ENCODE measurements at places on chromosomes 12 and 14.

DNA sequence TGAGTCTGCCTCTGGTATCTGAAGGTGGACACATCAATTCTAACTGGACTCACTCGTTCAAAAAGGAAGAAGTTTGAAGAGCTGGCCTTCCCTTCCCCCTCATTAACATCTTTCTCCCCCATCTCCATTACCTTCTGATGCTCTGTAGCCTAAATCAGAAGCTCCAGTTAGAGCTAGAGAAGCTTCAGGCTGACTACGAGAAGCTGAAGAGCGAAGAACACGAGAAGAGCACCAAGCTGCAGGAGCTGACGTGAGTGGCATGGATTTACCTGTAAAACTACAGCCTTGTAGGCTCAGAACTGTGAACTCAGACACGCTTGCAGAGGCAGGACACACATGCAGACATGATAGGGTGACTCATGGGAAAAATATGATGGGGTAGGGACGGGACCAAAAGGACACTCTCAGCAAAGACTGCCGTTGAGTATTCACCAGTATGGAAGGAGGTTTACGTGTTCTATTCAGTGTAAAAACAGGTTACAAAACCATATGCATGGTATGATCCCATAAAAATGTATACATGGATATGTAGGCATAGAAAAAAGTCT, 14.3 kb upstream of the PIP4K2C start:
- DNase-seq = no peak

DNA sequence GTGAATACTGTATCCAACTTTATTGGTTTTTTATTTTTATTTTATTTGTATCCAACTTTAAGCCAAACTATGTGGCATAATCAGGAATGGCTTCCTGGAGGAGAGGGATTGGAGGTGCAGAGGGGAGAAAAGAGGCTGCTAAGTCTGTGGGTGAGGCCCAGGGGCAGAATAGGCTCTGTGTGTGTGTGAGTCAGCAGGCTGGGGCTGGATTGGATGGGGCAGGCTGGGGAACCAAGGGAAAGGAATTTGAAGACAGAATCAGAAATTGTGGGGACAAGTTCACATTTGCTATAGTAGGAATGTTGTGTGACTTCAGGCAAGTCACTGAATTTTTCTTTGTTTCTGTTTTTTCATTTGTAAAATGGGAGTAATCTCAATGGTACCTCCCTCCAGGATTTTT, 12.8 kb upstream of the RILPL1 start:
- DNase-seq = no peak

DNA sequence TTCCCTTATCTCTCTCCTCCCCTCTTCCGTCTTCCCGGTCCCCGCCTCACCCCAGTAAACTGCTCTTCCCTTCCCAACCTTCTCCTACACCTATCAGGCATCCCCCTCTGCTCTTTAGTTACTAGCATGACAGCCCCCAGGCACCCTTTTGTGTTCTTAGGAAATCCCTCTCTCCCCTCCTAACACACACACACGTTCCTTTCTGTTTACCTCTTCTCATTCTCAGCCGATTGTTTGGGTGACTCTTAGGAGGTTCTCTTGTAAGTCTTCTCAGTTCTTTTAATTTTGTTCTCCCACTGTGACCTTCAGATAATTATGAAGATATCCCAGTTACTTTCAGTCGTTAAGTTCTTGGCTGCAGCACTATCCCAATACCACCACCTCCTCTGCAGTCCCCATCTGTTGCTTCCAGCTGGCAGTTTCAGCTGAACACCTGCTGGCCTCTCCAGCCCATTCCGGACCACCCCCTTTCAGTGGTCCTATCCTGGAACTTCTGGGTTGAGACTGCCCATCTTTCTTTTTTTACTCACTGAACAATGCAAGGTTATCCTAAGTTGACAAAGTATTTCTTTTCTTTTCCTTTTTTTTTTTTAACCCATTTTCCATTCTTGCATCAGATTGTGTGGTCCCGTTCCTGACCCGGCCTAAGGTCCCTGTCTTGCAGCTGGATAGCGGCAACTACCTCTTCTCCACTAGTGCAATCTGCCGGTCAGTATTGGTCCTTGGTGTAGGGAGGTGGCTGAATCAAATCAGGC, 711 bp downstream of the MARS1 start:
- DNase-seq = no peak

- no peak for DNase-seq
Observed at GRCh38 chr12:48005001-48005749, 899 bp upstream of the COL2A1 start.

- no peak for DNase-seq
Observed at GRCh38 chr12:94551810-94552209, 92.1 kb upstream of the CEP83 start.

- no peak for DNase-seq
Observed at GRCh38 chr14:102486513-102487203, 22.9 kb downstream of the ANKRD9 start.

GRCh38 chr12:96242597-96242996, 48.4 kb downstream of the ELK3 start:
- DNase-seq = no peak

DNA sequence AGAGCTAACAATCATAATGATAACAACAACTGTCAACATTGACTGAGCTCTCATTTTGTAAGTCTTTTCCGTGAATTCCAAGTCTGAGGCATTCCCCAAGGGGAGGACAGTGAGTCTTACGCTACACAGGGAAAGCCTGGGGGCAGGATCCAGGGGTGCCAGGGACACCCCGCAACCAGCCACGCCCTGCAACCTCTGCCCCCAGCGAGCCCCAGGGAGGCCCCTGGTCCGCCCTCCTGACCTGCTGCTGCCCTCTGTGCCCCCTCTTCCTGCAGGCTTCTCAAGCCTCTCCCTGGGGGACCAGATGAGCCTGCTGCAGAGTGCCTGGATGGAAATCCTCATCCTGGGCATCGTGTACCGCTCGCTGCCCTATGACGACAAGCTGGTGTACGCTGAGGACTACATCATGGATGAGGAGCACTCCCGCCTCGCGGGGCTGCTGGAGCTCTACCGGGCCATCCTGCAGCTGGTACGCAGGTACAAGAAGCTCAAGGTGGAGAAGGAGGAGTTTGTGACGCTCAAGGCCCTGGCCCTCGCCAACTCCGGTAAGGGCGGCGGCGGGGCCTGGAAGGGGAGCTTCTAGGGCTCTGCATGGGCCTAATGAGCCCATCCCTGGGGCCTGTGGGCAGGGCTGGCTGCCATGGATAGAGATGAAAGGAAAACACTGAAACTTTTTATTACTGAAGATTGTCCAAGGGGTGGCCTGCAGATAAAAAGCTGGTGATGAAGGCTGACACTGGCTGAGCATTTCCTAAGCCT, 115.4 kb downstream of the ESRRB start:
- no peak for DNase-seq

DNA sequence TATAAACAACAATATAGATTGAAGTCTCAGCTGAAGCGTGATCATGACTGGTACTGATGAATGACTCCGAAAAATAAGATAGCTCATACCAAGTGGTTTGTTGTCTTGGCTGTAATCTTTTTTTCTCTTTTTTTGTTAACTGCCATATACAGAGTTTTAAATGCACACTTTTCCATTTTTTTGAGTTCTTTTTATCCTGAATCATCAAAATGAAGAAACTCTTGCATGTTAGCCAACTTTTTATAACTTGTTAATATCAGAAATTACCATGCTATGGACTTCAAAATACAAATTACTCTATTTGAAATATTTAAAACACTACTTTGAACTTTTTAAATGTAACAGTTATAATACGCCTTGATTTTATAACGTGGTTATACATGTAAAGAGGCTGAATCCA, 10.1 kb upstream of the KCNMB4 start:
- no peak for DNase-seq

DNA sequence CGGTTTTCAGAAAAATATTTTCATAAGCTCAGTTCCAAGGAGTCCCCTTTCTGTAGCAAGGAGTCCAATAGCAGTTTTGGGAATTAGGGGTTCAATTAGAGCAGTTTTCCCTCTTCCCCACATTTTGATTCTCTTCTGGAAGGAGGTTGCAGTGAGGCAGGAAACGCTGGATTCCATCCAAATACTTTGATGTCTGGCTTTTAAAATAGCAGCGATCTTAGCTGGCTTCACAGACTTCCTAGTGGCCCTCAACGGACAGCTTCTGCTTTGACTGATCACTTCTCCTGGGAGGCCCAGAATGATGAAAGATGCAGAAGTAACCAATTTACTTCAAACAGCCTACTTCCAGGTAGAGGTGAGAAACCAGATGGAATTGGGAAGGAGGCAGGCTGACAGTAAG, 63.1 kb downstream of the C12orf75 start:
- no peak for DNase-seq

DNA sequence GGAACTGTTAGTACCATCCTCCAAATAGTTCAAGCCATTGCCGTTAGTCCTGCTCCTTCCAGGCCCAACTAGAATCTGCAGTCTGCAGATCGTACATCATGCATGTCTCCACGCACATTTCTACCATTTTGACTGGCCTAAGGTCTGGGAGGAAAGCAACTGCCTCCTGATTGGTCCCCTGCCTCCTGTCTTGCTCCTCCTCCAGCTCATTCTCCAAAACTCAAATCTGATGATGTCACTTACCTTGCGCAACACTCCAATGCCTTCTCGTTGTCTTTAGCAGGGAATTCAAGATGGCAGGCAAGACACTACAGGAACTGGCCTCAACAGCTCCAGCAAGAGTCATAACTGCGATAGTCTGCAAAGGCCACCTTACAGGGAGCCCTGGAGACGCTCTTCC, 9.7 kb upstream of the HCAR1 start:
- DNase-seq = no peak

DNA sequence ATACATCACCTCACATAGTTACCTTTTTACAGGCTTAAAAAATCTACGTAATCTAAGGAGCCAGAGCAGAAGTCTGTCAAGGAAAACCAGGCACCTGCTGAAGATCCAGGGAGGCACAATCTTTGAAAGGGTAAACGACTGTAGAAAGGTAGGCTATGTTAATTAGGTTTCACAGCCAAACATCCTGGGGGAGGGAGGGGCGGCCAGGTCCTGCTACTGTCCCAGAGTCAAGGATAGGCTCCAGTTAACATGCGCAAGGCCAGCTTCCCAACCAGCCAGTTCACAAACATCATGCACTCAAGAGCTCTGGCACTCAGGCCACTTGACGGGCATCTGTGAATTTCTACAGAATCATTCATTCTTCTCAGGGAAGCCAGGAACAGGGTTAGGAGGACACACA, 22.9 kb downstream of the NIN start:
- DNase-seq = no peak

DNA sequence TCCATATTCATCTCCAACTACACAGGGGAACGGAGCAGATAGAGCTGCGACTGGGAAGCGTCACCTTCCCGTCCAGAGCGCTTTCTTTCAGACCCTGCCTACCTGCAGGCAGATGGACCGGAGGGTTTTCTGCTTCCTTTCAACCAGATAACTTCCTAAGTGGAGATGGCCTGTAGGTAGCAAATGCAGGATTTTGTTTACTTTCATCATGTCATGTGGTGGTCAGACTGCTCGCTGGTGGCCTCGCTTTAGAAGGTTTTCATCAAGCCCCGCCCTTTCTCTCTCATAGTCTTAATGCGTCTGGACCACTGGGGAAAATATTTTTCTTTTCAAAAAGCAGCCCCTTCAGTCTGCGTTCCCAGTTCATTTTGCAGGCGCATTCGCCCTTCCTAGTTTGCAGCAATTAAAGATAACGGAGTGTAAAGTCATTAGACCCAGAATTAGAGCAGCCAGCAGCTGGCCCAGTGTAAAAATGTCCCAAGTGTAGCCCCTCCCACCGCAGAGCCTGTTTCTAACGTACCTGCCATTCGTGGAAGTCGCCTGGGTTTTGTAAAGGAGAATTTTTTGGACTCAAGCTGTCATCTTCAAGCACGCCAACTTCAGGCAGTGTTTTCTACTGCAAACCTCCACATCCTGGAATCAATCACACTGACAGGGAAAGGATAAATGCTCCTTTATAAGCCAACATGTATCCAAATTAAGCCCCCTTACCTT, 68.9 kb downstream of the TESC start:
- no peak for DNase-seq

DNA sequence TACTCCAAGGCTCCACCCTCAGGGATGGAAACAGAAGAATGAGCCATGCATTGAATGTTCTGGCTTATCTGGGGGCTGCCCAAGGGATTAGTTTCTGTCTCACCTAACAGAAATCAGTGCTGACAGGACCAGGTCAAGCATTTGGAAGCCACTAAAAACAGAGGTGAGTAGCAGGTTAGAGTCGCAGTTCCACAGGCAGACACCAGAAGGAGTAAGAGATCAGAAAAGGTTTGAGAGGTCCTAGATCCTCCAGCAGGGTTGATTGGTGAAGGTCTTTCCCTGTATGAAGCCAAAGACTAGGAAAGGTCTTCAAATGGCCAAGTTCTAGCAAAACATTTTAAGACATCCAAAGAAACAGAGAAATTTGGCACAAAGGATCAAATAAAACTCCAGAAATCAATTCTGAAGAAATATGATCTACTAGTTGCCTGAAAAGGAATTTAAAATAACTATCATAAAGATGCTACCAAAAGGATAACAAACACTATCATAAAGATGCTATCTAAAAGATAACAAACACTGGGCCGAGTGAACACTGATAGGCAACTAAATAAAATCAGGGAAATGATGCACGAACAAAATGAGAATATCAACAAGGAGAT, 19.5 kb upstream of the TTC9 start:
- DNase-seq = no peak

- no peak for DNase-seq
Observed at GRCh38 chr12:22874151-22874550, 249.2 kb downstream of the ETNK1 start.

Measured in C1 segment of cervical spinal cord (tissue), 14 donors.